ENCODE measurements at places on chromosomes 5 and 9.

- DNase-seq, result no peak
Measured at GRCh38 chr5:153043886-153044285, 446.6 kb upstream of the GRIA1 start.

GRCh38 chr9:74036549-74037231 is 460.4 kb upstream of the RORB start:
- peak; percentile 28 for DNase-seq

DNA sequence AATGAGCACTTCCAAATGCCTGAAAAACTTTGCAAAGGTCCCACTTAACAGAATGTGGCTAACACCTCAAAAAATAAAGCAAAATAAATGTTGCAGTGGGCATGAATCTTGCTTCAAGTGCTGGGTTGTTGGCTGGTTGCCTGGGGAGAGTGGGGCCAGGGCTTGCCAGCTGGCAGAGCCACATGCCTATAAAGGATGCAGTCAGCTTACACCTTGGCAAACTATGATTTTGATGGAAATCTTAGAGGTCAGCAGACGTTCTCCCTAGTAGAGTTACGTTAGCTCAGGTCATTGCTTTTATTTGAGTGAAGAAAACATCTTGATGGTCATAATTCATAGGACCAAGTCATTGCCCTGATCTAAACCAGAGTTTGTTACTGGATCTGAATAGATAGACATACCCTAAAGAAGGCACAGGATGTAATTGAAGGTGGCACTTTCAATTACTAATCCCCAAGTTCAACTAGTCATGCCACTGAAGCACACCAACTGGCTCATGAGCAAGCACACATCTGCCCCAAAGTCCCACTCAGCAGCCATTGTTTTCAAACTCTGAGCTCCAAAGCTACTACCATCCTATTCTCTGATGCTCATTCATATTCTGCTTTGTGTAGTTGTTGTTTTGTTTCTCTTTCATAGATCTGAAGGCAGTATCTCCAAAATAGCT is 51.2 kb upstream of the ZSWIM6 start:
- DNase-seq, result peak; percentile 39

- no peak for DNase-seq
Measured at GRCh38 chr9:113296796-113297558, 6.2 kb downstream of the RNF183 start.

DNA sequence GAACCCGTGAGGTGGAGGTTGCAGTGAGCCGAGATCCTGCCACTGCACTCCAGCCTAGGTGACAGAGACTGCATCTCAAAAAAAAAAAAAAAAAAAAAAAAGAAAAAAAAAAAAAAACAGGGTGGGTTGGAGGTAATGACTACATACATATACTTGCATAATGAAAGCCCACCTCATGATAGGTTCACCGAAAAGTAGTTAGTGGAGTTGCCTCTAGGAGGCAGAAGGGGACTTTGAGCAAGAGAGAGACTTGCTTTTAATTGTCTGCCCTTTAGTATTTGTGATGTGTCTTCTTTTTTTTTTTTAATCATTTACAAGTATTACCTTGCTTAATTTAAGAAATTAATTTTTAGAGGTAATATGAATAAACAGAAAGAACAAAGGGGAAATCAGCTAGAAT is 99.8 kb downstream of the PPARGC1B start:
- DNase-seq, result no peak

- no peak for DNase-seq
Measured at GRCh38 chr5:155953335-155953734, 373.6 kb upstream of the SGCD start.

- DNase-seq, result no peak
Measured at GRCh38 chr9:4541856-4542255, 51.6 kb downstream of the SLC1A1 start.

- DNase-seq, result no peak
Measured at GRCh38 chr5:103375863-103376591, 117.5 kb downstream of the MACIR start.

GRCh38 chr9:98856982-98857381 is 49.5 kb downstream of the GALNT12 start:
- peak; percentile 56 for DNase-seq

GRCh38 chr9:97695995-97696802 is 941 bp downstream of the XPA start:
- no peak for DNase-seq

GRCh38 chr5:161034451-161034850 is 182.4 kb upstream of the ATP10B start:
- DNase-seq, result no peak

GRCh38 chr9:124454791-124455443 is 4.7 kb downstream of the ADGRD2 start:
- DNase-seq, result no peak

DNA sequence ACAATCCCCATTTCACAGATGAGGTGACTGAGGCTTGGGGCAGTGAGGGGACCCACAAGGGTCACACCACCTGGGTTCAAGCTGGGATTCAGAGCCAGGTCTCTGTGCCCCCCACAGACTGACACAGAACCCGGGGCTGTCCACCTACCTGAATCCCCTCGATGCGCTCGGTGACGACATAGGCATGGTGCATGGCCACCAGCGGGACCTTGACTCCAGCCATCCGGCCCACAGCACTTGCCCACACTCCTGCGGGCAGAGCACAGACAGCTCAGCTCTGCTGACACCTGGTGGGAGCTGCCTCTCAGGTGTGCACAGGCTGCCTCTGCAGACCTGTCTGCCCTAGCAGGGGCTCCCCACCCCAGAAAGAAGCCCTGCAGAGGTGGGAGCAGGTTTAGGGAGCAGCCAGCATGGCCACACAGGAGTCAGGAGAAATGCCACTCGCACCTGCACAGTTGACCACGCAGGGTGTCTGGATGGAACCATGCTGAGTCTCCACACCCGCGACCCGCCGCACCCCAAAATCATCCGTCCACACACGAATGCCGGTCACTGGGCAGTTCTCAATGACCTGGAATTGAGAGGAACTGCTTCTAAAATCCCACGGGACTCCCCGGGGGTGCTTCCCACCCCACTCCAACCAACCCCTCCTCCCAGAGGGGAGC is 8.4 kb downstream of the SARDH start:
- DNase-seq, result no peak

GRCh38 chr5:126106029-126106428 is 317.2 kb upstream of the GRAMD2B start:
- peak; percentile 12 for DNase-seq

DNA sequence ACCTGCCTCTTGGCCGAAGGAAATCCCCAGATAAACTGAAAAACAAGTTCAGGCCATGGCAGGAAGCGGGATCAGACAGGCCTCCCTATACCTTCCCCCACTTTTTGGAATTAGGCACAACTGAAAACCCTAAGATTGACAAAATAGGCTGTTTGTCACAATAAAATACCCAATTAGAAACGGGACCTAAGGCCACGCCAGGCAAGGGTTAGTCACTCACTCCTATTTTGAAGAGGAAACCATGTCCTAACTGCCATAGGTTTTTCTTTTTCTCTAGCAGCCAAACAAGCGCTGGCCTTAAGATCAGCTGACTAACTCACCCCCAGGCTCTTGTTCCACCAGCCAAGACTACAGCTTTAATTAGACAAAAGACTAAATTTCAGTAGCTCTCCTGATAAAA is 11.9 kb downstream of the FBP2 start:
- no peak for DNase-seq

DNA sequence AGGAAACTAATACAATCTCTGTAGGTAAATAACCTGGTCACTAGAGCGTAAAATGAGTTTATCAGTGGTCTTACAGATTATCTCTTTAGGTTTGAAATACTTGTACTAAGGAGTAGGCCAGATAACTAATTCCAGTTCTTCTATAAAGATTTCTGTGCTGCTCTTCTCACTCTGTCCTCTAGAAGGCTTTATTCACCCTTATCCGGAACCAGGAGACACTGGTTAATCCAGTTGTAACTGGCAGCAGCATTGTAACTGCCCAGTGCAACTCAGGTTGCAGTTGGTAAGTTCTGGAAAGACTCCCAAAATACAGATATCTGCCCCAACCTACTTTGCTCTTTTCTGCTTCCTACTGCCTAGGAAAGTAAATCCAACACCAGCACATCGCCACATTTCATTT is 19.8 kb downstream of the C5orf22 start:
- no peak for DNase-seq

GRCh38 chr9:125987420-125987819 is 240.2 kb downstream of the PBX3 start:
- DNase-seq, result no peak

DNA sequence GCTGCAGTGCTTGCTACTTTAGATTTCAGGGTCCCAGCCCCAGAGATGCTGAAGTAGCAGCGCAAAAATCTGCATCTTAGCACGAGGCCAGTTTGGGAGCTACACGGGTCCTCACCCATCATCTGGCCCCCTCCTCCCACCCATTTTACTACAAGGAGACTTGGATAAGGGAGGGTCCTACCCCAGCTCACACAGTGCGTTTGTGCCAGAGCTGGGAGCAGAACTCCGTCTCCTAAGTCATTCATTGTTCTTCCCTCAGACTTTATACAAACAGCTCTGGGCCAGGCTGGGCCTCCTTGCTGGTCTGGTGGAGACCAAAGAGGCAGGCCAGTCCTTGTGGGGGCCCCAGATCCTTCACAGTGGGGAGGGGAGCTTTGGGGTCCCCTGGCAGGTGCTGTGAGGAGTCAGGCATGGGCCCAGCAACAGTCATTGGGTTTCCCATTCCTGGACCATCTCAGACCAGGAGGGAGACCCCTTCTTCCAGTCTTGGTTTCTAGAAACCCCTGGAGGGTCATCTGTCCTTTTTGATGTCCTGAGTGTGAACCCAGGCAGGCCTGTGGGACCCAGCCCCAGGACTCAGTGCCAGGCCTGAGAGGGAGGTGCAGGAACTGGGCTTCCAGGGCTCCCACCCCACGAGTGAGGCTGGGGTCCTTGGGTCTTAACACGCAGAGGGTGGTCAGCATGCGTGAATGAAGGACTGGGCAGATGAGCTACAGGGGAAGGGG is 2.3 kb upstream of the IL17B start:
- no peak for DNase-seq

- no peak for DNase-seq
Measured at GRCh38 chr5:58211441-58211840, 248.4 kb downstream of the PLK2 start.

DNA sequence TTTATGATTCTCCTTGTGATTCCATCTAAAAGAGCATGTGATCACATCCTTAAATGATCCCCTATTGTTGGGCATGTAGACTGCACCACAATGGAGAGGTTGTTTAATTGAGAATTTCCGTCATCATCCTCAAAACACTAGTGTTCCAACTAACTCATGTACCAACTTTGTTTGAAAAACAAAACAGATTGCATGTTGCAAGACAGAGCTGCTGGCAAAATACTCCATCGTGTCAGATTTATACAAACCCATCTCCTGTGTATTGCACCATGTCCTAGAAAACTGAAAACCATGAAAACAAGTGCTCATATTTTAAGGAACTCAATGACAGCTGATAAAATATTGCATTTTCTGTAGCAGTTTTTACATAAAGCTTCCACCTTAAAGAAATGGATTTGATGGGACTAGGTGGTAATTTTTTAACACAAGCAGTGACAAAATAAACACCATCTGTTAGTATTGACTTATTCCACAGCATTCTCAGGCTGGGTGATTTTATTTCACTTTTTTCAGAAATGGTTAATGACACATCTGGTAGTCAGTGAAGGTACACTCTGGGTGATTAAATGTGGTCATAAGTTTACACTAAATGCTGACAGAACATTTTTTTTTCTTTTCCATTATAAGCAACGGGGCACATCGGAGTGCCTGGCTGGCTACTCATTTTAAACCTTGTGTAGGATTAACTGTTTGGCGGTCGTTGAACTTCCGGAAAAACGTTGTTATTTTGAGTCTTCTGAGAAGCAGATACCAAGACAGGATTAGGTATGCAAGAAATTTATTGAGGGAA is 602.9 kb upstream of the WWC1 start:
- no peak for DNase-seq

GRCh38 chr5:44691802-44692201 is 116.9 kb upstream of the MRPS30 start:
- no peak for DNase-seq

GRCh38 chr9:86115886-86116285 is 16.5 kb upstream of the GOLM1 start:
- no peak for DNase-seq
